Stimulated activated CD4-positive, alpha-beta T cell treated with anti-CD3 and anti-CD28 coated beads, Interleukin-4, amount 100 ng/mL, for 48 hours (primary cell): ENCODE measurements at places on chromosomes 7 and 10.

DNA sequence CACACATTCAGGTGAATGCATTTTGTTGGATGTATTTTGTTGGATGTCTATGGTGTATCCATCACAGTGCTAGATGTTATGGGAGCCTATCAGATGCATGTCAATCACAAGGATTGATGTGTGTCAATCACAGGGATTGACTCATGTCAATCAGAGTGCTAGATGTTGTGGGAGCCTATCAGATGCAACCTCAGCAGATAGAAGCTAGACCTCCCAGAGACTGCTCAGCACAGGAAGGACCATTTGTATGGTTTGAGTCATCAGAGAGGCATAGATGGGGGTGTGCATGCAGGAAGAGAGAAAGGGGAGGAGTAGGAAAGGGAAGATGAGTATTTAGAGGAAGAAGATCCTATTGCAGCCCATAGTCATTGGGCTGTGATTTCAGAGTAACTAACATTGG lies 48.3 kb upstream of the PITRM1 start:
- no peak for DNase-seq

GRCh38 chr7:47232751-47233412 lies 349.0 kb downstream of the TNS3 start:
- DNase-seq = no peak

- DNase-seq = no peak
Observed at GRCh38 chr10:13483951-13484350, 44.9 kb downstream of the BEND7 start.

DNA sequence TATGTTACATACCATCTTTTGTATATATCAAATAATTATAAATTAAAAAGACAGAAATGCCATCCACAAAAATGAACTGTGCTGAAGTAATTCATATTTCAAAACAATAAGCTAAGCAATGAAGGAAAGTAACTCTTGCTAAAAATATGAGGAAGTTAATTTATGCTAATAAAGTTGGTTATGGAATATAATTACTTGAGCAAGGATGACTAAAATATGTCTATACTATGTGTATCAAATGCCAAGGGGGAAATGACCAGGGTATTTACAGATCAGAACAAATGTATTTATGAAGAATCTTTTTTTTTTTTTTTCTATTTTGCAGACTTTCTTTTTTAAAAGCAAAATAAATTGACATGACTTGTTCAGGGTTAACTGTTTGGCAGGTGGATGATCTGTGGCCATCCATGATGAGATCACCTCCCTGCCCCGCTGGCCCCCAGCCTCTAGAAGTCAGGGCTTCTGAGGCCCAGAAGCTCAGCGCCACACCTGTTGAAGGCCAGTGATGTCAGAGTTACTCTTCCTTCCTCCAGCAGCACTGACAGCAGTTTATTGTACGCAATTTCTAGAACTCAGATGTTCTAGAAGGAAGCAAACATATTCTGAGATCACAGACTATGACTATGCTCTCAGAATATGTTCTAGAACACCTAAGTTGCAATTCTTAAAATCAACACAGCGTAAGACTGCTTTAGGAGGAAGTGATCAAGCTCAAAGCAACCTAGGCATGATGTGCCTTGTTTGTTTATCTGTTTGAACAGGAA lies 196.1 kb upstream of the KLF14 start:
- DNase-seq = no peak

GRCh38 chr10:113872139-113873030 lies 17.9 kb downstream of the NHLRC2 start:
- DNase-seq = no peak

GRCh38 chr10:100518761-100519241 lies 860 bp downstream of the SEC31B start:
- DNase-seq = peak; percentile 60

DNA sequence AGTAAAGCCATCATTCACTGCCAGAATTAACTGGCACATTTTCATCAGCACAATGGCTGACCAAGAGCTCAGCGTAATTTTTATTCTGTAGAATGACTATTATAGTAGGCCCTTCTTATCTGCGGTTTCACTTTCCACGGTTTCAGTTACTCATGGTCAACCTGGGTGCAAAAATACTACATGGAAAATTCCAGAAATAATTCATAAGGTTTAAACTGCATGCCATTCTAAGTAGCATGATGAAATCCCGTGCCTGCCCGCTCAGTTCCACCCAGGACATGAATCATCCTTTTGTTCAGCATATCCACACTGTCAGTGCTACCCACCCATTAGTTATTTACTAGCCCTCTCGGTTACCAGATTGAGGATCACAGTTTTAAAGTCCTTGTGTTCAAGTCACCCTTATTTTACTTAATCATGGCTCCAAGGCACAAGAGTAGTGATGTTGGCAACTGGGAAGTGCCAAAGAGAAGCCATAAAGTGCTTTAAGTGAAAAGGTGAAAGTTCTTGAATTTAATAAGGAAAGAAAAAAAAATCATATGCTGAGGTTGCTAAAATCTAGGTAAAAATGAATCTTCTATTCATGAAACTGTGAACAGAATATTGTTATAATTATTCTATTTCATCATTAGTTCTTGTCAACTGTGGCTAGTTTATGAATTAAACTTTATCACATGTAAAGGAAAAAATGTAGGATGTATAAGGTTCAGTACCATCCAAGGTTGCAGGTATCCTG lies 204.9 kb downstream of the DOCK4 start:
- DNase-seq = no peak

DNA sequence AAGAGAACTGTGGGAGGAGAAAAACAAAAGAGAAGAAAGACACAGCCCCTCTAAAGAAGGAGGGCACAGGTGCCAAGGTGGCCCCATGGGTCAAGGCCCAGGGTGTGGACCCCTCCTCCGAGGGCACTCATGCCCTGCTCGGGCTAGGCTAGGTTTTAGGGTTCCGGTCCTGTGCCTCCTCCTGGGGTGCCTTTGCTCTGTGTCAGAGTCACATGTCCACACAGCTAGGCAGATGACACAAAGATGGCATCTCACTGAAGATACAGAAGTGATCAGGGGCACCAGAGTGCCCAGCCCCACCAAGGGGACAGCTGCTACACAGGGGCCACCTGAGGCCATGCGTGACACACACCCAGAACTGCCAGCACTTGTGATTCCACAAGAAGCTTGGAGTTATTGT lies 116.4 kb upstream of the PPIF start:
- no peak for DNase-seq

DNA sequence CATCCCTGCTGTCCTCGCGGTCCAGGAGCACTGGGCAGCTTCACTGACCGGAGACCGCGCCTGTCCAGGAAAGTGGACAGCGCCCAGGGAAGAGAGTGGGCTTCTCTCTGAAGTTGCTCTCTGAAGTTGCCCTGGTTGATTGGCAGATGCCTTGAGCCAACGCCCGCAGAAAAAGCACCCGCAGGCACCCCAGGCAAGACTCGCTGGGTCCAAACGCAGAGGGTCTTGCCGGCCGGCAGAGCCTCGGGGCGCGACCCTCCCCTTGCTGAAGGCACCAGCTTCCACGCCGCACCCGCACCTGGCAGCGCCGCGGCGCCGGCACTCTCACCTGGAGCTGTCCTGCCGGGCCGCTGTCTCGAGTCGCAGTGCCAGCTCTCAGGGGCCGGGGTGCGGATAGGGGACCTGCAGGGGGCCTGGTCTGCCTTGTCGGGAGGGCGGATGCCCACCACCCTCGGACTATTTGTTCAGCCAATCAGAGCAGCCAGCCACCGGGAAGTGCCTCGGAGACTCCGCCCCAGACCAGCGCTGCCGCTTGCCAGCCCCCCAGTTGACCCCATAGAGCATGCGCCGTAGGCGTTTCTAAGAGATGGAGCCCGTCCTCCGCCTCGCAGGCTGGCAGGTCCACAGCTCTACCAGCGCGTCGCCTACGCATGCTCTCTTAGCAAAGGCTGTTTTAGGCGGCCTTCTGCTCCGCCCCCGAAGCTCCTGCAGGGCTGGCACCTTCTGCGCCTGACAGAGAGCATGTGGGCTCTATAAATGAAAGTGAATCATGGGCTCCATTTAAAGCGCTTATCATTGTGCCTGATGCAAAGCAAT lies at the start of gene LIPA:
LIPA (minus strand) TSS at position 367 of the 816 bp plus-strand sequence. CDS start 4,127 bp downstream, outside the sequence.
- DNase-seq = peak; percentile 79

- no peak for DNase-seq
Observed at GRCh38 chr10:36457751-36458150, 667.6 kb upstream of the ANKRD30A start.

DNA sequence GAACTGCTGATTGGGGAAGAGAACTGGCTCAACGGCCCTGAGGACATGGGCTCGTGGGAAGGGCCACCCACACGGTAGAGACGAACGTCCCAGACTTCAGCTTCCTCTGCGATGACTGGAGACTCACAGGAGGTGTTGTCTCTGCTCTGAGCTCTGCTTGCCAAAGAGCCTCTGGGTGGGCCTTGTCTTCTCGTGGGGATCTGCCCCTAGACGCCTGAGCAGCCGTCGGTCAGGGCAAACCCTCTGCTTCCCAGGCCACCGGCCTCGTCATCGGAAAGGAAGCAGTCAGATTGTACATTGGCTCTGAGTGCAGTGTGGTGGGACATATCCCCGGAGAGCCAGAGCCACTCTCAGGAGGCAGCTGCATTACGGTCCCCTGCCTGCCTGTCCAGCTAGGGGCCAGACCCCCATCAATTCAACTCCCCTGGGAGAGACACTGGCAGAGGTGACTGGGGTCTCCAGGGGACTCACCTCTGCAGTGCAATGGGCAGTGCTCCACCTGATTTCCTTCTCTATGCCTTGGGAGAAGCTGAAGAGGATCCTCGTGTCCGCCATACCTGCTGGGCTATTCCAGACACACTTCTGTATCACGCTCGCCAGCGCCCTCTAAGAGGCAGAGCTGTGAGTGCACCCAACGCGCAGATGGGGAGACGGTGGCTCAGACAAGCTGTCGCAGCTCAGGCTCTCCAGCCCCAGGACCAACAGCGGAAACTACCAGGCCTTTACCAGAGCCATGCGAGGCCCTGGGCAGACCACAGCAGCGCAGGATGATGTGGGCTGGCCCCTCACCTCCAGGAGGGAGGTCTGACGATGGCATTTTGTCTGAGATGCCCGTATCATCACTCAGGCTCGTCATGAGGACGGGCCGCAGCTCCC lies 227.4 kb downstream of the TCERG1L start:
- DNase-seq = no peak

DNA sequence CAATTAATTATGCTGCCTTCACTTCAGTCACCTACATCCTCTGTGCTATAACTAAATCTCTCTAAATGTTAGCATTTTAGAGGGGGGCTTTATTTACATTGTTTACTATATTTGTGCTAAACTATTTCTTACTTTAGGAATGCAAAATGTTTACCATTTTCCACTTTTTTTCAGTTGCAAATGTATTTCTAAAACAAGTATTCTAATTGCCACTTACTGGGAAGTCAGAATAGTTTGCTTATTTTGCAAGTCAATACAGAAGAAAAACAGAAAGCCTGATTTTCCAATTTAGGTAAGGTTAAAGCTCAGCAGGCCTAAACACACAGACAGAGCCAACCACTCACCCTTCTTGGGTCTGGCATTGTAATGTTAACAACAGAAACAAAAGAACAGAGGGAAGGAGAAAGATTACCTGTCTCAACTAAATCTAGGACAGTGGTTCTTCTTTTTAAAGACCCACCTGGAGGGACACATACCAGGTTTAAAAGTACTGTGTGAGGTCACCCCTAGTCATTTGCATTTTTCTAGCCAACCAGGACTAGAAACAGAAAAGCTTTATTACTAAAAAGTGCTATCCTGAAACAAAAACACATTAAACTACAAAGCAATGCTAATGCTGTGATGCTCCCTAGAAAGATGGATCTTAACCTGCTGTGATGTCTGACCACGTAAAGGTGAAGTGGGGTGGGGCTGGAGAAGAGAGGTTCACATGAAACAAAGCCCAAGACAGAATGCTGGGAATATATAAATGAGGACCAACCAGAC lies 178.2 kb downstream of the SLC25A13 start:
- no peak for DNase-seq

DNA sequence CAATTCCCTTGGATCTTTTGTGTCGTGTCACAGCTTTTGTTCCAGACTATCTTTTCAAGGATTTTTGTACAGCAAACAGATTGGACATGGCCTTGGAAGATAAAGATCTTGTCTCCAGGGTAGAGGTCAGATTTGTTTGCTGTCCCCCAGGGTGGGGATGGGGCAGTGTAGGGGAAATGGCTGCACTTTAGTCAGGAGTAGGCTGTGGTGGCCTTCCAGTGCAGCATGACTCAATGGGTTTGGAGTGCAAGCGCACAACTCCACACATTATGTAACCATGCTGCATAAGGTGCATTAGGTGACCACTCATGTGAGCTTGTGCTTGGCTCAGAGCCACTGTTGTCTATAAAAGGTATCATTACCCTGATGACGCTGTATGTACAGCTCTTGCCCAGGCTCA lies 23.9 kb upstream of the ADAMTS14 start:
- no peak for DNase-seq

GRCh38 chr7:8014399-8014798 lies 45.8 kb downstream of the GLCCI1 start:
- no peak for DNase-seq

DNA sequence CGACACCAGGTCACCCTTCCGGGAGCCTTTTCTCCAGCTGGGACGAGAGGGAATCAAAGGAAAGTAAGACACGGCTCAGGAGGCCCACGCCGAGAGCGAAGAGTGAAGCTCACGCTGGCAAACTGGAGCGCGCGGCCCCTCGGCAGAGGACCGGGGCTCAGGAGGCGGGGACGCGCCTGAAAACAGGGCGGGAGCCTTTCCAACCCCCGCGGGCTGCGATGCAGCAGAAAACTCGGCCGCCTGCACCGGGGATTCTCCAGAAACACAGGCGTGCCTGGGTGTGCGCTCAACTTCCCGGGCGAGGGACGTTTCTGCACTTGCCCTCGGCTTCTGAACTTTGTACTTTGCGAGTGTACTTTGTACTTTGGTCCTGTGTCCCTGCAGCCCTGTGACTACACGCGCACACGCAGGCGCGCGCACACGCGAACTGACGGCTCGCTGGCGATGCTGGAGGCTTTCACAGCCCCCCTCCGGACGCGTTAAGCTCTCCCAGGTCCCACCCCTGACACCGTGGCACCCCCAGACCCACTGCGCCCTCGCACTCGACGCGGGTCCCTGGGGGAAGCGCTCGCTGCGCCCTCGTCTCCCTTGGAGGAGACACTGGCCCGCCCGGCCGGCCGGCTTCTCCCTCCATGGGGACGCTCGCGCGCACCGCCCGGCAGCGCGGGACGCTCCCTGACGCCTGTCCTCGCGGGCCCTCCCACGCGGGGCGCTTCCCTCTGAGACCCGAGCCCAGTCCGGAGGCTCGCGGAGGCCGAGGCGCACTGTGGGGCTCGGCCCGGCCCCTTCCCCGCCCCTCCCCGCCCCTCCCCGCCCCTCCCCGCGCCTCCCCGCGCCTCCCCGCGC lies 588 bp upstream of the PAOX start:
- no peak for DNase-seq
